ENCODE measurements at places on chromosomes 5 and 9.

DNA sequence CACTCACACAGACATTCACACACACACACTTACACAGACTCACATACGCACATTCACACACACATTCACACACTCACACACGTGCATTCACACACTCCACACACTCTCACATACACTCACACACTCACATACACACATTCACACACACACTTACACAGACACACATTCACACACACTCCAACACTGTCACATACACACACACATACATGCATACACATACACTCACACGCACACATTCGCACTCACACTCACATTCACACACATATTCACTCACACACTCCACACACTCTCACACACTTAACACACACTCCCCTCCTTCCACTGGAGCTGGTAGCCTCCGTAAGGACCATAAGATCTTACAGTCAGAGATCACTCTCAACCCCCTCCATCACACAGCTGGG is 26.2 kb downstream of the CAMK2A start:
- DNase-seq: no peak

GRCh38 chr5:62256161-62257019 is 49.6 kb upstream of the KIF2A start:
- DNase-seq: no peak

GRCh38 chr5:177509991-177510566 is 453 bp upstream of the DOK3 start:
- DNase-seq: no peak

GRCh38 chr5:79630444-79630843 is 18.2 kb downstream of the TENT2 start:
- no peak for DNase-seq

Data from NCI-H2107 (cell line).